ENCODE measurements at places on chromosomes 1 and 21.
A peak's percentile ranks its signal among the peaks of the same experiment; 100 is the strongest.

GRCh38 chr1:115782571-115783281 is 14.2 kb upstream of the CASQ2 start:
- DNase-seq: no peak

GRCh38 chr1:230398856-230399255 is 27.3 kb downstream of the PGBD5 start:
- DNase-seq: no peak

DNA sequence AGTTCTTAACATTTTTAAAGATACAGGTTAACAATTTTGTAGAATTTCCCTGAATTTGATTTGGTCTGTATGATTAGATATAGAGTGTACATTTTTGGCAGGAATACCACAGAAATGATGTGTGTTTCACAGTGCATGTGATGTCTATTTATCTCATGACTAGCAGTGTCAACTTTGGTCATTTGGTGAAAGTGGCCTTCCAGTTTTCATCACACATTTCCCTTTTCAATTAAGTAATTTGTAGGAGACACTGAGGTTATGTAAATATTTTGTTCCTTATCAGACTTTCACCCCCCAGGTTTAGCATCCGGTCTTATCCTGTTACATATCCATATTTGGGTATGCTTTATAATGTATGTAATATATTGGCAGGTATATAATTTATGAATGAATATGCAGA is 41.8 kb downstream of the MAP3K7CL start:
- DNase-seq: no peak

- DNase-seq: no peak
Measured at GRCh38 chr1:2972011-2972878, 49.0 kb upstream of the ACTRT2 start.

- no peak for DNase-seq
Measured at GRCh38 chr1:114428083-114428754, 82.8 kb downstream of the TRIM33 start.

GRCh38 chr1:115031595-115031994 is 2.0 kb downstream of the TSHB start:
- no peak for DNase-seq

DNA sequence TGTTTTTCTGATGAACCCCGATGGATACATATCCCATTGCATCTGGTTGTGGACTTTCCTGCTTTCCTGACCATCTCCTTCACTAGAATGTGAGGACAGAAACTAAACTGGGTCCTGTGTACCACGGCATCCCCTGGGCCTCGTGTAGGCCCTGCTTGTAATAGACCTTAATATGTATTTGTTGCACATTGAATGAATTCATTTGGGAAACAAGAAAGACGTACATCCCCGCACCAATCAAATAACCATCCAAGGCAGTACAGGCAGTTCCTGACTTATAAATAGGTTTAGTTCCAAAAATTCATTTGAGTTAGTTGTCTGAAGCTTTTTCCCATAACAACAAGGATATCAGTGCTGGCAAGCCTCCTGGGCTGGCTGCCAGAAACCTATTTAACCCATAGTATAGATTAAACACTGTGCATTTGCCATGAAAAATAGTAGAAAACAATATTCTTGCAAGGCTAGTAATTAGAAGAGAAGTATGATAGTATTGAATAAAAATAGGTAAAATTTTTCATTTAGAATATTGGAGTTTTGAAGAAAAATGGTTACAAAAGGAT is 81.8 kb upstream of the CD34 start:
- DNase-seq: no peak

DNA sequence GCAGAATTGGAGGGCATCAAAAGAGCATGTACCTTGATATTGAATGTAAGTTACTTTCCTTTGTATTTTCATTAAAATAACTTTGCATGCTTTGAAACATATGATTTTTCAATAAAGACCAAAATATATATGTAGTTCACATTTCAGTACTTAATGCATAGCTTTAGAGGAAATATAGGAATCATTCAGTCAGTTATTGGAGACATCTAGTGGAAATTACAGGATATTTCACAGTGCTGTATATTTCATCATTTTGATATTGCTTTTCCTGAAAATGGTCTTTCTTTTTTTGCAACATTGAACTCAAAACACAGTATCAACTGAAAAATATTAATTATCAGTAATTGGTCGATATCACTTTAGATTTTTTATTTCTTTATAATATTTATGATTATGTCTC is 375.8 kb downstream of the NCAM2 start:
- DNase-seq: no peak

DNA sequence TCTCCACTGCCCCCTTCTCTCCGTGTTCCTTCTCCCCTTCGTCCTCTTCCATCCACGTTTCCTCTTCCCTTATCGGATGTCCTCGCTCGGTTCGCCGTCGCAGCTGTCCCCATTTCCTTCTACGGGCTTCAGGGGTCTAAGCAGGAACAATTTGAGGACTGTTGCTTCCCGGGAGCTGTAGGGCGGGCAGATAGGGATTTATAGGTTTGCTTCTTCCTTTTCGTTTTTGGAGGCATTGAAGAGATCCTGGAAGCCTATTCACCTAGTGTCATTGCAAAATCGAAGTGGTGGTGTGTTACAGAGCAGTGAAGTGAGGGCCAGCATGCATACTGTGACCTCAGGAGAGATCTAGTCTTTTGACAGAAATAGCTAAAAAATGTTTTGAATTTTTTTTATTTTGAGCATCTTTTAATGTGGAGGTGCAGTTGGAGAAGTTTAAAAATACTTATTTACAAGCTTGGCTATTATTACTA is 897 bp downstream of the ZYG11B start:
- no peak for DNase-seq

DNA sequence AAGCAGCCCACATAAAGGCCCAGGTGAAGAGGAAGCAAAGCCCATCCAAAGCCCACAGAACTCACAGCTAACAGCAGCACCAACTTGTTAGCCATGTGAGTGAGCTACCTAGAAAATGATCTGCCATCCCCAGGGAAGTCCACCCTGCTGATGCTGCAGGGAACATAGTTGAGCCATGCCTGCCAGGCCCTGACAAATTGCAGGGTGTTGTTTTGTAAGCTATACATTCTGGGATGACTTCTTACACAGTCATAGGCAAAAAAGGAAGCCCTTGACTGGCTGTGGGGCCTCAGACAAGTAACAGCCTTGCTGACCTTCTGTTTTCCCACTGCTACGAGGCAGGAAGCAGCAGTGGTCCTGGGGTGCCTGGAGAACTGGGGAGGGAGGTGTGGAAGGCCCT is 262.7 kb downstream of the MATN1 start:
- no peak for DNase-seq

- no peak for DNase-seq
Measured at GRCh38 chr1:89652373-89652772, 19.5 kb downstream of the LRRC8C start.

GRCh38 chr1:211588711-211589110 is 9.8 kb upstream of the SLC30A1 start:
- no peak for DNase-seq

DNA sequence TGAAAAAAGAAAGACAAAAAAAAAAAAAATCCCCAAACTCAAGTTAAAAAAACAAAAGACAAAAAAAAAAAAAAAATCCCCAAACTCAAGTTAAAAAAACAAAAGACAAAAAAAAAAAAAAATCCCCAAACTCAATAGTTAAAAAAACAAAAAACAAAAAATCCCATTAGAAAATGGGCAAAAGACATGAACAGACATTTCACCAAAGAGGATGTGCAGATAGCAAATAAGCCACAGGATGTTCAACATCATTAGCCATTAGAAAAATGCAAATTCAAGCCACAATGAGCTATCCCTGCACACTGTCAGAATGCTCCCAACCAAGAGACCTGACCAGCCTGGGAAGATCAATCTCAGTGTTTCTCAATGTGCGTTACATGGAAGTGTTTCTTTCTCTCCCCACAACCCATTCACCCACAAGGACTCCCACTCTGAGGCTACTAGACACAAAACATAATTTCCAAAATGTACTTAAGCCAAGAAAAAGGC is 33.9 kb downstream of the MRAP start:
- DNase-seq: no peak

DNA sequence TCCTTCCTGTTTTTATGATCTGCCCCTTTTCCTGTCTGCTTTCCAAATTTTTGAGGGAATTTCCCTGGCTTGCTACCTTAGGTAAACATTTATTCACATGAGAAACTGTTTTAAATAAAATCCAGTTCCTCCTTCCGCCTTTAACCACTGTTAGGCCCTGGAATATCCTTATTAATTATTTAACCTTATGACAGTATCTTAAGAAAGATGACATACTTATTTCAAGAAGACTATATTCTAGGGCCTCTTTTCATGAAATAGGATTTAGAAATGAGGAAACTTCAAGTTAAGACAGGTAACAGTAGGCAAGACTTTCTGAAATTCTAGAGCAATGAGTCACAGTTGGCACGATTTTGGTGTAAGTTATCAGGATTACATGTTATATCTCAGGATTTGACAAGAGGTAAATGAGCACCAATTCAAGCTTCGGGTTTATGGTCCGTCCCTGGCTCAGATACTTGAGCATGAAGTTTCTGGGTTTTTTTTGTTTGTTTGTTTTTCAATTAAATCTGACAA is 2.0 kb upstream of the TNFSF18 start:
- DNase-seq: no peak

- DNase-seq: no peak
Measured at GRCh38 chr1:229339520-229339919, 3.3 kb downstream of the CCSAP start.

DNA sequence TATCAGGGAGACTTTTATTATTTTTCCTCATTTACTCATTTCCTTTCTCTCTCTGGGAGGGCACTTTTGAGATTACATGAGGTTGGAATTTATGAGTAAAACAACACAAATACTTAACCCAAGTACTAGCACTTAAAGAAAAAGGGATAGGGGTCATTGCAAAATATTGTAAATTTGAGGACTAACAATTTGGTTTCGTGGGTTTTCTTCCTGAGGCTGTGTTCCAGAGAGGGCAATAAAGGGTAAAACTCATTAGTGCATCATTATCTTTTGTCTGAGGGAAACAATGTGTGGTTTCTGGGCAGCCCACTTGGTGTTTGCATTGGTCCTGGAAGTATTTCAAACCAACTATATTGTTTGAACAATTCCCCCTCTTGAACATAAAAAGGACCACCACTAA is 96.5 kb downstream of the GREM2 start:
- DNase-seq: no peak

DNA sequence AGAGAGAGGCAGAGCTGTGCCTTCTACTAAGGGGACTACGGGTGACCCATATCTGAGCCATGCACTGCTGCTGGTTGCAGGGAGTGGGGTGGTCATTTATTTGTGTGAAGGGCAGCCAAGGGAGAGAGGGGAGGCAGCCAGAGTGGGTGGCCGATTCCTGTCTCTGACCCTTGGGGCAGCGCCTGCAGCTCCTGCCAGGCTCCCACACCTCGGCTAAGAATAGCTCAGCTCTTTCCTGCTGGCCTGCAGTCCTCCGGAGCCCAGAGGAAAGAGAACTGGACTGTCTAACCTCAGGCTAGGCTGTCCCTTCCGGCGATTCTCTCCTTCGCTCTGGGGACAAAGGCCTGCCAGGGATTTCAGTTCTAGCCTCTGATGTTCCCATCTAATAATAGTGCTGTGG is 11.6 kb upstream of the CD34 start:
- DNase-seq: no peak

- no peak for DNase-seq
Measured at GRCh38 chr1:164515711-164516331, 43.2 kb upstream of the PBX1 start.

DNA sequence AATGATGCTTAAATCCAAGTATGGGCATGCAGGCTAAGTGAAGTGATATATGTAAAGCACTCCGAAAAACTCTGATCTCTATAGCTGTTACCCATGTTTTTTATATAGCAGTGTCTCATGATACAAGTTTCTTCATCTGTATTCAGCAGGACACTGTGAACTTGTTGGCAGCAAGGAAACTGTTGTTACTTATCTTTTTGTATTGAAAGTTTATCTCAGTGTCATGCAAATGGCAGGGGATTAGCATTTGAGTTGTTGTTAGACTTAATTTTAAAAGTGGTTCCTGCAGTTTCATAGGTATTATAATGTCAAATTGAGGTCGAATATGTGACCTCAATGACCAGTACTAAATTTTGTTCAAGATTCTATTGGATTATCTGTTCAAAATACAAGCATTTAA is 47.9 kb downstream of the NCAM2 start:
- DNase-seq: no peak

- DNase-seq: no peak
Measured at GRCh38 chr21:24147674-24148073, 1459.6 kb downstream of the MRPL39 start.

- peak; percentile 96 for DNase-seq
Measured at GRCh38 chr1:205591522-205592351, 40.1 kb downstream of the ELK4 start.

- no peak for DNase-seq
Measured at GRCh38 chr1:21590934-21591333, 78.2 kb downstream of the RAP1GAP start.

- no peak for DNase-seq
Measured at GRCh38 chr1:185291159-185291558, 25.9 kb downstream of the IVNS1ABP start.

DNA sequence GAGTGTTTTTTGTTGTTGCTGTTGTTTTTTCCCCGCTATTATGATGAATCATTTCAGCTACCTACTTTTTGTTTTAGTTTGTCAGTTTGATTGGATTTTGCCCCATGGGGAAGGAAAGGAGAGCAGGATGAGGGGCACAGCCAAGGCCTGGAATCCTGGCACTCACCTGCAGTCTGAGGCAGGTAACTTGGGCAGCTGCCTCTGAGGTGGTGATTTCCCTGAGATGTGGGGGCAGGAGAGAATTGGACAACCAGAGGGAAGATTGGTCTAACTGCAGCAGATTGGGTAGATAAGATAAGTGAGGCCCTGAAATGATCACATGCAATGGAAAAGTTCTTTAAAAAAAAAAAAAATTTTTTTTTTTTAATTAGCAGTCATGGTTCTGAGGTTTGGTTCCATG is 1.5 kb upstream of the LAX1 start:
- DNase-seq: no peak

- no peak for DNase-seq
Measured at GRCh38 chr1:175715742-175716141, 27.7 kb downstream of the TNR start.

DNA sequence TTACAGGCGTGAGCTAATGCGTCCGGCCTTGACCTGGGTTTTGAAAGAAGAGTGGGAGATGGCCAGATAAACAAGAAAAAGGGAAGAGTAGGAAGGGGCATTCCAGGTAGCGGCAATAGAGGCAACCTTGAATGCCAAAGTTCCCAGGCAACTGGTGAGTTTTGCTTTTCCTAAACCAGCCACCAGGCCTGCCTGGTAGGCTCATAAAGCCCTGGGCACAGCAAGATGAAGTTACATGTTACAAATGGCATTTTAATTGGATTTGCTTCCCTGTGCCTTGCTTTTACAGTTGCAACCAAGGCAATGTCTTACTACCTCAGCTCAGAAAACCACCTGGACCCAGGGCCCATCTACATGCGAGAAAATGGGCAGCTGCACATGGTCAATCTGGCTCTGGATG is 5.5 kb downstream of the LRRC42 start:
- no peak for DNase-seq

DNA sequence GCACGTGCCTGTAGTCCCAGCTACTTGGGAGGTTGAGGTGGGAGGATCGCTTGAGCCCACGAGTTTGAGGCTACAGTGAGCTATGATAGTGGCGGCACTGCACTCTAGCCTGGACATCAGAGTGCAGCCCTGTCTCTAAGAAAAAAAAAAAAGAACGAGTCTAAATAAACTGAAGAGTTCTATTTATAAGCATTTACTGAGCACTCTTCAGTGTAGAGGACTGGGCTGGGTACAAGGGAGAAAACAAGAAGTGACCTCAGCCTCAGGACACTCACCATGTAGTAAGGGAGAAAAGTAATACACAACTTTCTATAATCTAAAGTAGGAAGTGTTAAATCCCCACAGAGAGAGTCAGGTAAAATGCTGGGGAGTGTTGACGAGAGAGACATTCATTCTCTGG is 35.0 kb downstream of the NAV1 start:
- no peak for DNase-seq

All from vagina (tissue), 2 donors.